ENCODE measurements at places on chromosomes 4 and X.

DNA sequence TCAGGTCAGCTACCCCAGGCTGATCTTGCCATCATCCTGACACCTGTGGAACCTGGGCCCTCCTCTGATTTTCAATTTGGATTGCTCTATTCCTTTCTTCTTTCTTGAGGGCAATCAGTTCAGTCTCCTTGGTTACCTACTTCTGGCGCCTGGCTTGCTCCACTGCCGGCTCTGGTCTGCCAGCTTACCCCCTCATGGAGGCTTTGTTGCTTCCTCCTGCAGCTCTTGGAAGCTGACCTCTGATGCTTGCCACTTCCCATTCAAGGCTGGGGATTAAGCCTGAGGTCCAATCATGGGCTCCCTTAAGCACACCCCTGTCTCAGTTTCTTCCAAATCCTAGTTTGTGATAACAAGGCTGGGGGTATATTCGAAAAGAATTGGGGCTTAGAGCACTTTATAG, 5.4 kb downstream of the TMEM154 start:
- no peak for DNase-seq

GRCh38 chr4:137649711-137650450, 117.6 kb upstream of the PCDH18 start:
- no peak for DNase-seq

- DNase-seq, result no peak
Observed at GRCh38 chr4:162347156-162347841, 183.5 kb upstream of the FSTL5 start.

DNA sequence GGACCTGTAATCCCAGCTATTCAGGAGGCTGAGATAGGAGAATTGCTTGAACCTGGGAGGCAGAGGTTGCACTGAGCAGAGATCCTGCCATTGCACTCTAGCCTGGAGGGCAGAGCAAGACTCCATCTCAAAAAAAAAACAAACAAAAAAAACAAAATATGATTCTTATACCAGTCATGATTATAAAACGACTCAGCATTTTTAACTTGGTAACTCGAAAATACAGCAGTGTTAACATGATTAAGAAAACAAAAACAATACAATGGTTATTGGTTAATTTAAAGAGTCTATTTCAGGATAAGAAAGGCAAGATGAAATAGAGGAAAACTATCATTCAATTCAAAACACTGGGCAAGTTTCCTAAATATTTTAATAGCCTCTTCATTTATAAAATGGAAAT, 865.3 kb downstream of the PCDH7 start:
- DNase-seq, result no peak

DNA sequence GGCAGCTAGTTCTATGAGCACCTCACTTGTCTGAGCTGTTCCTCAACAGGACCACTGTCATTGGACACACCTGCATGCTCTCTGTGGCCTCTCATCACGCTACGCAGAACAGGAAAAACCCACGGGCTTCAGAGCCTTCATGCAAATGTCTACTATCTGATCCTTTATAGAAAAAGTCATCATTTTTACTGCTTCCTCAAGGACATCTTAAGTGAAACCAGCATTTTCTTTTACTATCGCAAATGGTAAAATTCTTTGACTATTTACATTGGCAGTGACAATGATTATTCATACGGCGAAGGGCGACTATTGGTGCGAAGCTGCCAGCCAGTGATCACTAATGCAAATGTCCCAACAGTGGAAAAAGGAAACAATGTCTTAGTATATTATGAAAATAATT, 147.0 kb downstream of the AFAP1 start:
- no peak for DNase-seq

- DNase-seq, result no peak
Observed at GRCh38 chrX:20965270-20966044, 408.8 kb upstream of the CNKSR2 start.

GRCh38 chrX:39672405-39672804, 425.4 kb downstream of the BCOR start:
- no peak for DNase-seq
